ENCODE measurements at places on chromosomes 1 and 21. TPM values are rescaled to one million over a fixed set of nuclear protein-coding genes. Genes with fewer than 3 reads are reported as not detected.

Gene TTF2
- 25.4 TPM for polyA plus RNA-seq

Gene CELA2B
- 0.98 TPM for polyA plus RNA-seq

Gene DIRAS3
- 2.4 TPM for polyA plus RNA-seq

Gene USH2A
- polyA plus RNA-seq, result 0.04 TPM

Gene LCE3D
- not detected for polyA plus RNA-seq

Gene TACSTD2
- 11.0 TPM for polyA plus RNA-seq

Gene MYOM3
- polyA plus RNA-seq, result 0.17 TPM

Gene ACTN2
- polyA plus RNA-seq, result 2.9 TPM

Gene SELP
- polyA plus RNA-seq, result 11.4 TPM

Gene LELP1
- polyA plus RNA-seq, result not detected

Gene CLCA1
- polyA plus RNA-seq, result not detected

Gene UBASH3A
- polyA plus RNA-seq, result 0.12 TPM

Gene TMOD4
- polyA plus RNA-seq, result 1.5 TPM

Gene GSTM5
- polyA plus RNA-seq, result 56.3 TPM

Gene GJA4
- polyA plus RNA-seq, result 34.1 TPM

Gene RAB3B
- polyA plus RNA-seq, result 0.42 TPM

Gene CD58
- 10.1 TPM for polyA plus RNA-seq

Gene GJA5
- 79.3 TPM for polyA plus RNA-seq

Gene LRRC8D
- 17.5 TPM for polyA plus RNA-seq

Gene METTL25B
- 36.0 TPM for polyA plus RNA-seq

Gene SELE
- not detected for polyA plus RNA-seq

Gene TRIM62
- 5.2 TPM for polyA plus RNA-seq

Gene S100PBP
- polyA plus RNA-seq, result 54.3 TPM

Gene RPL22
- 599 TPM for polyA plus RNA-seq

Gene SLC9C2
- polyA plus RNA-seq, result 0.32 TPM

Gene RNU1-4
- polyA plus RNA-seq, result 2.5 TPM

Gene CACHD1
- polyA plus RNA-seq, result 38.0 TPM

Gene LCE3E
- not detected for polyA plus RNA-seq

Gene SAMD13
- 8.5 TPM for polyA plus RNA-seq

Gene BARHL2
- polyA plus RNA-seq, result not detected

Gene OR2L13
- polyA plus RNA-seq, result not detected

Gene SORT1
- polyA plus RNA-seq, result 39.4 TPM
